ENCODE measurements at places on chromosomes 6 and 20.
A peak's percentile ranks its signal among the peaks of the same experiment; 100 is the strongest.

DNA sequence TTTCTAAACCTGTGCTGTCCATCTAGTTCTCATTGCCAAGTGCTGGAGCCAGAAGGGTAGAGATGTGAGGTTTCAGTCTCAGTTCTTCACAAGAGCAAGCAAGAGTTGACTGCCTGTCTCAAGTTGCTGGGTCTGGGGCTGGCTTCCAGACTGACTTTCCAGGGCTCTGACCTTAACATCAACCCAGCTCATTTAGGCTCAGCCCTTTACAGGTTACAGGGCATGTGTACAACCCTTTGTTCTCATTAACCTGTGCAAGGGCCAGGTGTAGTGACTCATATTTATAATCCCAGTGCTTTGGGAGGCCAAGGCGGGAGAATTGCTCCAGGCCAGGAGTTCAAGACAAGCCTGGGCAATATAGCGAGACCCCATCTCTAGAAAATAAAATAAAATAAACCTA, 30.6 kb downstream of the FITM2 start:
- DNase-seq: no peak

DNA sequence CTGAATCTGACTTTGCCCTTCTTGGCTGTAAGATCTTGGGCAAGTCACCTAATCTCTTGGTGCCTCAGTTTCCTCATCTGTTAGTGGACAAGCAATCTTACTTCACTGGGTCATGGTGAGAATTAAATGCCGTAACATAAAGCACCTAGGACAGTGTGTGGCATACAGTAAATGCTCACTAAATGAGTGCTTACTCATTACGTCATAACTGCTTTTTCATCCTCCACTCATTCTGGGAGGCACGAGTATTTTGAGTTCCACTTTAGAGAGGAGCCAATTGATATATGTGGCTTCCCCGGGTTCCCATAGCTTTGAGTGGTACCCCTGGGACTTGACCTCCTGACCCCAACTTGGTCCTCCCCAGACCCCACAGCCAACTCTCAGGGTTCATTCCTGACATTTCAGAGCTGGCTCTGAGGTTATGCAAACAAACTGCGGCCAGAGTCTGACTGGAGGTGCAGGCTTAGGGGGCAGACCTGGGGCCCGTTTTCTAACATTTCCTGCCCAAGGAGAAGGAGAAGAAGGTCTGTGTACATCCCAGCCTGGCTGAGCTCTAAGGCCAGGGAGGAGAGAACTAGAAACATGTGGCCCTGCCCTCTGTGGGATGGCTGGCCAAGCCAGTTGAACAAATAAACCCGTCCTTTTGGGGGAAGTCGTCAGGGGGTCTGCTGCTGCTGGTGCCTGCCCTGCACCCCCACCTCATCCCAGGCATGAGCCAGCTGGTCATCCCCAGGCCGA, 5.8 kb downstream of the ANGPT4 start:
- no peak for DNase-seq

DNA sequence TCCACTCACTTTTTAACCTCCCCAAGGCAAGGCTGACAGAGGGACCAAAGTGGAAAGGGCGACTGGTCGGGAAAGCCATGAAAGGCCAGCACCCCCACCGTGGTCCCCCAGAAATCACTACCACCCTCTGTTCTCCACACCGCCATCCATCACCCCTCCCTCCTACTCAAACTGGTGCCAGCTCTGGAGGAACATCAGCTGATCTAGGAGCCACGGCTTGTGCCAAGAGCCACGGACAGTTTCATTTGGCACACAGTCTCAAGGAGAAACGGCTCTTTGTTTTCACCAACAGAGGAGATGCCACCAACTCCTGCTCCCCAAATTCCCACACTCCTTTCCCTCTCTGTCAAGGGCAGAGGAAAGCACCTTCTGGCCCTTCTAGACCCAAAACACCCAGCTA, 26.0 kb downstream of the TBC1D7 start:
- no peak for DNase-seq

- peak; percentile 65 for DNase-seq
Measured at GRCh38 chr20:21235484-21236445, 67.4 kb upstream of the XRN2 start.

DNA sequence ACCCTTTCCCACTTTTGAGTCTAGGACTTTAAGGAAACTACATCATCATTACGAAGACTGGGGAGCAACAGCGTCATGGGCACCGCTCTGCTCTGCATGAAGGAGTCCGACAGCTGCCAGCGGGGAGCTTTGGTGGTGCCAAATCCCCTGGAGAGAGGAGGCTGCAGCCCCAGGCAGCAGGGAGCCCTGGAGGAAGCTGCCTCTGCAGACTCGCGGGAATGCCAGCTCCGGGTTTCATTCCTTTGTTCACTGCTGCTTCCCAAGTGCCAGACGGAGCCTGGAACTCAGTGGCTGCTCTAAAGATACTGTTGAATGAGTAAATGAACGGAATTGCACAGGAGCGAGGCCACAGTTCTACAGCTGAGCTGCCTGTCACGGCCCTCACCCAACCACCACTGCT, 196.5 kb upstream of the THBS2 start:
- DNase-seq: peak; percentile 68

- peak; percentile 42 for DNase-seq
Measured at GRCh38 chr6:81995548-81996289, 243.2 kb upstream of the TENT5A start.

DNA sequence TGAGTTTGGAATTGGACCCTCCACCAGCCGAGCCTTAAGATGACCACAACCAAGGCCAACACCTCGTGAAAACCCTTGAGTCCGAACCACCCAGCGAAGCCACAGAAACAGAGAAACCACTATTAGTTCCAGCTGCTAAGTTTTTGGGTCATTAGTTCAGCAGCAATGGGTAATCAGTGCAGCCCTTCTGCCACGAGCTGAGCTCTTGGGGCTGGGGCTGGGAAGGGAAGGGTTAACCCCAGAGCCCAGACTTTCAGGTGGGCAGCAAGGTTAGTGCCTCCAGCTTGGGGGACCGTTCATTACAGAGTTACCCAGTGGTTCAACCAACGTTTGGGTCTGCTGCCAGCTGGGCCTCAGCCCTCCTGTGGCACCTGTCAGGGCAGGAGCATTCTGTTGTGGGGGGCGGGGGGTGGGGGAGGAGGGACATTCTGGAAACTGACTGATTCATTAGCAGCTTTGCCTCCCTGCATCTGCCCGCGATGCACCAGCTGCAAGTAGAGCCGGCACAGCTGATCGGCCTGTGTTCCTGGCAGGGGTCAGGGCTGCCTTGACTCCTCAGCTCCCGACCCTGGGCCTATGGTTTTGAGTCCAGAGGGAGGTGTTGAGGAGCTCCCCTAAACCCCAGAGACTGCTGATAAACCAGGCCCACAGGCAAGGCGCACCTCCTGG, 52.7 kb downstream of the TGM2 start:
- peak; percentile 52 for DNase-seq

GRCh38 chr20:19921284-19921793, 95.8 kb upstream of the NAA20 start:
- DNase-seq: peak; percentile 61

DNA sequence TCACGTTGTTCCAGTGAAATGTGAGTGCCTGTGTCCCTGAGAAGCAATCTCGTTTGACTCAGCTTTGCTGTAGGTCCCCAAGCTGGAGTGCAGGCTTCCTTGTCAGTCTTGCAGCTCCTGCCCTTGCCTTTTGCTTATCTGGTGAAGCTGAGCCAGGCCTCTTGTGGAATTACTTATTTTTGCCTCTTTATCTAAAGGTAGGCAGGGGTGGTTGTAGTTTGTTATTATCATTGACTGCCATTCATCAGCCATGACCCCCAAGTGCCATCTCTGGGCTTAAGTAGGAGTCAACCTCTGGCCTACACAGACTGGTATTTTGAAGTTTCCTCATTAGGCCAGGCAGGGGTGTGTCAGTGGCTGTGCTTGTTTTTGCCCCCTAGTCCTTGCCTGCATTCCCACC, 2.1 kb downstream of the TMEM14B start:
- DNase-seq: no peak

GRCh38 chr6:15829156-15829555, 166.3 kb upstream of the DTNBP1 start:
- DNase-seq: no peak
